CD4-positive, alpha-beta T cell treated with Interleukin-15 for 4 hours (primary cell): ENCODE measurements at places on chromosomes 2 and 18.

- no peak for DNase-seq
Observed at GRCh38 chr2:170013802-170014551, 164.0 kb upstream of the MYO3B start.

GRCh38 chr18:45518311-45519155 is 96.7 kb upstream of the SLC14A2 start:
- no peak for DNase-seq

GRCh38 chr2:63679252-63679855 is 90.6 kb downstream of the MDH1 start:
- no peak for DNase-seq

DNA sequence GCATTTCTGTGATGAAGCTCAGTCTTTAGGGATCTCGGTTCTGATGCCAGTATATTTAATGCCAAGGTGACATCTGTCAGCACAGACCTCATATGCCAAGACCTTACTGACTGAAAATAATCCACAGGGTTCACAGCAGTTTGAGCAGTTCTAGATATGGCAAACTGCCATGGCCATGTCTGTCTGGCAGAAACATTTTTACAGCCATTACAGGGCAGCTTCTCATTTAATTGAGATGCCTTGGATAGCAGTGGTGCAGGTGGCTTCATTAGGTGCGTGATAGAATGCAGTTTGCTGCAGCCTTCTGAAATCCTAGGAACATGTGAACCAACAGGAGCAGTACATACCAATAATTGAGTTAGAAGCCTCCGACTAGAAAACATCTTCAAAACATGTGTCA is 510.6 kb downstream of the XIRP2 start:
- DNase-seq, result no peak

DNA sequence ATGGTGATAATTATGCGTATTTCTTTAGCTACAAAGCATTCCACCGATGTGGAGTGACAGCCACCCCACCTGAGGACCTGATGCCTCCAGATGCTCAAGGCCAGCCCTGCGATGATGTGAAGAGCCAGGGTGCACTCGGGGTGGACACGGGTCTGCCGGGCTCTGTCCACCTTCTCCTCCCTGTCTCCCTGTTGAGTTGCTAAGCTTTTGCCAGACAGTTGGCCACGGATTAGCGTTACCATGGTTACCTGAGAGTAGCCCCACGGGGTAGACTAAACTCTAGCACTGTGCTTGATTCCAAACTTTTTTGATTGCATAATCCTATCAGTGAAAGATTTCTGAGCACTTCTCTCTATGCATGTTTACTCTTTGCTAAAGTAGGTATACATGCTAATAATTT is 86.2 kb downstream of the SMIM21 start:
- no peak for DNase-seq

- no peak for DNase-seq
Observed at GRCh38 chr2:24024996-24025663, 15.2 kb downstream of the MFSD2B start.

- no peak for DNase-seq
Observed at GRCh38 chr2:88955607-88956006, 264.1 kb downstream of the RPIA start.

GRCh38 chr2:169095621-169096105 is 26.3 kb downstream of the DHRS9 start:
- no peak for DNase-seq

- DNase-seq, result peak; percentile 84
Observed at GRCh38 chr2:196239622-196240587, 68.5 kb upstream of the STK17B start.

DNA sequence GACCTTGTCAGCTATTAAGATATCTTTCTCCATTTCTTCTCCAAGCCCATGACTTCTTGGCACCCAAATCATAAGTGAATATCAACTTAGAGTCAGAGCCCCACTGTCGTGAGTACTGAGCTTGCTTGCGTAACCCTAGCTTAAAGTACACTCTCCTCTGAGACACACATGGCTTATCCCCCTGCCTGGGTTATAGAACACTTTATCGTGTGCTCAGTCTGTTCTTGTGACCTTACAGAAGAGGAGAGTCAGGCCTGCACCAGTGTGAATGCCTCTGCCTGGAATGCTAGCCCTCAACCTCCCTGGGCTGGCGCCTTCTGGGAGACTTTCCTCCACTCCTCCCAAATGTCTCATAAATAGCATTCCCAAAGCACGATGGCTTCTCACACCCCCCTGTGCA is 79.3 kb downstream of the CEP192 start:
- DNase-seq, result no peak

- DNase-seq, result no peak
Observed at GRCh38 chr18:36912887-36913286, 84.0 kb downstream of the KIAA1328 start.

- DNase-seq, result no peak
Observed at GRCh38 chr2:30899516-30900054, 92.3 kb upstream of the CAPN13 start.

- DNase-seq, result no peak
Observed at GRCh38 chr2:167196461-167197252, 308.4 kb downstream of the XIRP2 start.

DNA sequence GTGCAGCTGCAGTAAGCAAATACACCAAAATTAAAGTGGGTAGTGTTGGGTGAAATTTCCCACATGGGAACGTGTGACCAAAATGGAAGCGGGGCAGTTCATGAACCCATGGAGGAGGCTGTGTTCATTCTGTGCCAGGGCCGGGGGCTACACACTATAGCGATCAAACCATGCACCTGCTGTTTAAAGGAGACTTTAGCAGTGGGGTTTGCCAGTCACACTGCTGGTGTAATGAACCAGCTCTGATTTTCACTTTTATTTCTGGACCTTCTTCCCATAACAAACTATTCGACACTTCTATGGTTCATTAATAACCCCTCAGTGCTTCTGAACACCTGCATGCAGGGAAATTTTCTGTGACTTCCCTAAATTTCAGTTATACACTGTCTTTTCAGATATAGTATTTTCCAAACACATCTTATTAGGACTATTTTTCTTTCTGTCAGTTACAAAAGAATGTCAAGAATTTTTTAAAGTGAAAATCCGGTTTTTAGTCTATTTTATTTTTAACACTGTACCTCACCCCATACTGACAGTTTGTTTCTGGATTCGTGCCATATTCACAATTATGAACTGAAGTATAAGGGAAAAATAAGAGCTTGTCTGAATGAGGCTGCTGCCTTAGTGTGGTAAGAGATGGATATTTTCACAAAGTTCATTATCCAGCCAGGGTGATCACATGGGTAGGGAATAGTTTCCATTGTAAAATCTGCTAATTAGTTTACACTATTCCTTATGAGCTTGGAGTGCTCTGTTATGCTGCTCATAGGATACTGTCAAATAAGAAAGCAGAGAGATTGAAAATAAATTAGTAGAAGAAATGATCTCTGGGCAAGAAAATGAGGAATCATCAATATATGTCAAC is 111.3 kb upstream of the CAVIN2 start:
- no peak for DNase-seq

DNA sequence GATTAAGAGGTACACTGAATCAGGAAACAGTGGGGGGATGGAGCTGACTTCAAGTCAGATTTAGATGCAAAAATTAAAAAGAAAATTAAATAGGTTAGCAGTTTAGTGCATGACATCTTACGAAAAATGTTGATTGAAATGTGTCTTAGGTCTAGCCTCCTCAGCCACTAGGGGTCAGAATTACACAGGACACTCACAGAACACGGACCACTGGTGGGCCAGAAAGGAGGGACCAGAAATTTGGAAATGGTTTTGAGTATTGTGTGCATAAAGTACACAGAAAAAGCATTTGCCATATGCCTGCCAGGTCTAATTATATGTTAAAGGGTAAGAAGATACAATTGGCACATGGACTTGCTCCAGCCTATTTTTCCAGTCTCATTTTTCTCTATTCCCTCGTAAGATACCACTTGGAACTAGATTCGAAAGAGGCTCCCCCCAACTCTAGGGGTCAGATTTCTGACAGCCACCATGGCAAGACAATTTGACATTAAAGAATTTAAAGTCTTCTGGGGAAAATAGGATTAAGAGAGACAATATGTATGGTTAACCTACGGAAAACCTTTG is 550.2 kb upstream of the SETBP1 start:
- no peak for DNase-seq

DNA sequence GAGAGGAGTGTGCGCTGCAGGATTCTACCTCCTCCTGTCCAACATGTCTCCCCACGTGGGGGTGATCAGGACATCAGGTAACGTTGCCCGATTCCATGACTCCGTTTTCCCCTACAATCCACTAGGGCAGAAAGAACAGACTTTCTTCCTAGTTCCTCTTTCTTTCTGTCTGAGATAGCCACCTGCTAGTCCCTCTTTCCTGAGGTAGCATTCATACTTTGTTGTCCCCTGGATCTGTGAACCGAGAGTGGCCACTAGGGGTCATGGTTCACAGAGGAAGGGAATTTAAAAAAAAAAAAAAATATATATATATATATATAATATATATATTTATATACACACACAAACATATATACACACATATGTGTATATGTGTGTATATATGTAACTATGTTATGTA is 210.0 kb upstream of the ZNF521 start:
- DNase-seq, result no peak

DNA sequence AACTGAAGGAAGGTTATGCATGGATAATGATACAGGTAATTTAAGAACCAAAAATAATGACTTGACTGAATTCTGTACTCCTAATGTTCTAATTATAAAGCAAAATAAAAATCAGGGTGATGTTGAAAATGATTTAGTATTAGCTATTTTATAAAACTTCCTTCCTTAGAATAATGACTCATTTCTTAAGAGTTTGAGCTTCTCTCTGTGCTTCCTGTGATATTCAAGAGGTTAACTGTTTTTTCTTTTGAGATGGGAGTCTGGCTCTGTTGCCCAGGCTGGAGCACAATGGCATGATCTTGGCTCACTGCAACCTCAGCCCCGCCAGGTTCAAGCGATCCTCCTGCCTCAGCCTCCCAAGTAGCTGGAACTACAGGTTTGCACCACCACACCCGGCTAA is 14.8 kb downstream of the HADHA start:
- DNase-seq, result no peak

- no peak for DNase-seq
Observed at GRCh38 chr2:218129458-218130135, 3.8 kb downstream of the CXCR2 start.

GRCh38 chr18:67282796-67283195 is 233.7 kb downstream of the DSEL start:
- no peak for DNase-seq

GRCh38 chr2:13546131-13546530 is 829.4 kb downstream of the TRIB2 start:
- DNase-seq, result no peak

GRCh38 chr18:66638856-66639629 is 35.2 kb upstream of the CDH19 start:
- no peak for DNase-seq

DNA sequence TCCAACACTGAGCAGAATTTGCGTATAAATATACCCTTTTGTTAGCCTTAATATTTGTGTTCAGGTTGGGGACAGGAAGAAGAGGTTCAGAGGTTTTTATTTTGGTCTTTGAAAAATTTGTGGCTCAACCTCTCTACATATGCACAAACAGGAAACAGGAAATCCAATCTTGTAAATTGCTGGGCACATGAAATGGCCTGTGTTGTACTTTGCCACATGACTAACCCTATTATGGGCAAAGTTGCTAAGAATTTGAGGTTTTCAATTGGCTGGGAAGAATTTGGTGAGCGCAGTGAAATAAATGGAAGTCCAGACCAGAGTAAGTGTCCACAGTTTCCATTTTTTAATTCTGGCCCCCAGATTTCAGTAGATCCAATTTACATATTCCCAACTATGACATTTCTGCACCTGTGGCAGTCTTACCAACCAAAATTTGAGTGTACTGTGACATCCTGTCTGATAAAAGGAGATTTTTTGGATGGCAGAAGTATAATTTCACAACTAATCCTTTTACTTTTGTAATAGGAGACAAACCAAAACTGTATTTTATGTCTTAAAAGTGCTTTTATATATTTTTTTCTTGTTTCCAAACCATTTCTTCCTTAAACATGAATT is 63.6 kb downstream of the COX7A2L start:
- DNase-seq, result peak; percentile 54

DNA sequence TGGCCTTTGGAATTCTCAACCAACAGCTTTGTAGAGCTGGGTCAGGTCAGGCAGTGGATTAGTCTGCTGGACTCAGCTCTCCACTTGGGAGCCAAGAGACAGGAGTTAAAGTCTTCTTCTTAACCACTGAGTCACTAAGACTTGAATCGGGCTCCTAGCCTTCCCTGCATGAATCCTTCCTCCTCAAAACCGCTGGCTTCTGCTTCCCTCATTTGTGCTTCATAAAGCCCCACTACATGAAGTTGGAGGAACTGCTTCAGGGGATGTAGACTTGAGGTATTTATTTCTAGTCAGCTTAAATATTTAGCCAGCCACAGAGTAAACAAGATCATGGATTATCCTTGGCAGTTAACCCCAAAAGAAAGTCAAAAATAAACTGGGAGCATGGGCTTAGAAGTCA is 536.3 kb upstream of the TNP1 start:
- no peak for DNase-seq

- DNase-seq, result peak; percentile 81
Observed at GRCh38 chr2:73268830-73269685, 15.2 kb downstream of the FBXO41 start.

GRCh38 chr2:134206573-134206972 is 47.3 kb upstream of the MGAT5 start:
- no peak for DNase-seq

- DNase-seq, result peak; percentile 1
Observed at GRCh38 chr2:73859721-73860586, 31.2 kb downstream of the STAMBP start.

DNA sequence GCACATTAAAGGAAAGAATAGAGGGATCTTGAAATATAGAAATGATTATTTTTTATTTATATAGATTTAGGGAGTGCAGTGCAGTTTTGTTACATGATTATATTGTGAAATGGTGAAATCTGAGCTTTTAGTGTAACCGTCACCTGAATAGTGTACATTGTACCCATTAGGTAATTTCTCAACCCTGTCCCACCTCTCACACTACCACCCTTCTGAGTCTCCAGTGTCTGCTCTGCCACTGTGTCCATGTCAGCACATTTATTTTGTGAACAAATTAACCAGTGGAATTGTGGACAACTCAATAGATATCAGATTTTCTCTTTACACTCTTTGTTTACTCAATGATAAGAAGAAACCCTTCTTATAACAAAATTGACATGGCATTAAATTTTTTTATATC is 24.2 kb downstream of the APLF start:
- no peak for DNase-seq

GRCh38 chr18:70030728-70031127 is 83.1 kb upstream of the CD226 start:
- no peak for DNase-seq
